ENCODE measurements at places on chromosomes 2 and 18.

GRCh38 chr18:63774511-63774910 lies 707 bp upstream of the SERPINB7 start:
- peak; percentile 0 for DNase-seq

GRCh38 chr2:71790226-71791060 lies 337.1 kb downstream of the DYSF start:
- no peak for DNase-seq

DNA sequence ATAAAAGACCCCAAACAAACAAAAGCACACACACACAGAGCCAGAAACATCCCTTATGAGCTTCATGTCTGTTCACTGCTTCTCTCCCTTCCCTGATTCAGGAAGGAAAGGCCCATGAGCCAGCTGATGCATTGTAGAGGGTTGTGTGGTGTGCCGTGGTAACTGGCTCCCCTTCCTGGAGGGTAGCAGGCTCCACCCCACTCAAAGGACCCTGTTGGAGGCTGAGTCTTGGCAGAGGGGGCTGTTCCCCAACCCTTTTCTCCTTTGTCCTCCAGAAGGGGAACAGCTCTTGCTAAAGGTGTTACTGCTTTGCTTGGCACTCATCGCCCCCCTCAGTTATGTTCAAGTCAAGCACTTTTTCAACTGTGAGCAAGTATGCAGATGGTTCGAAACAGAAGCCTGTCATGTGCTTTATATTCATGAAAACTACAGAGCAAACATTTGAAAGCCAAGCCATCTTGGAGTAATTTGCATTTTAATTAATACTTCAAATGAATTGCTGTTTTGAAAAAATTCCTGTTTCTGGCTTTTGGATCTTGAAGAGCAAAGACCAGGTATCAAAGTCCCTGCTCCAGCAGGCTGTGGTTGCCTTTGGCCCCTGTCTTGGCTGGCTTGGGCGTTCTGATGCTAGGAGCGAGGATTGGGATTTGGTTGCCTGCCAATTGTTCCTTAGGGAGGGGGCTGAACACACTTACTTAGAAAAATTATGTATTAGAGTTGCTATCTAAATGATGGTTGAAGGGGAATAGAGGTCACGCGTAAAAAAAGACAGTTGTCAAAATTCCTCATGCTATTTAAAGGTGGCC lies 267.8 kb downstream of the TSN start:
- no peak for DNase-seq

GRCh38 chr2:230816735-230817134 lies 48.0 kb upstream of the ITM2C start:
- DNase-seq, result no peak

GRCh38 chr18:55633032-55633431 lies 45.0 kb upstream of the TCF4 start:
- no peak for DNase-seq

GRCh38 chr18:31105733-31106132 lies 3.5 kb upstream of the DSC2 start:
- no peak for DNase-seq

DNA sequence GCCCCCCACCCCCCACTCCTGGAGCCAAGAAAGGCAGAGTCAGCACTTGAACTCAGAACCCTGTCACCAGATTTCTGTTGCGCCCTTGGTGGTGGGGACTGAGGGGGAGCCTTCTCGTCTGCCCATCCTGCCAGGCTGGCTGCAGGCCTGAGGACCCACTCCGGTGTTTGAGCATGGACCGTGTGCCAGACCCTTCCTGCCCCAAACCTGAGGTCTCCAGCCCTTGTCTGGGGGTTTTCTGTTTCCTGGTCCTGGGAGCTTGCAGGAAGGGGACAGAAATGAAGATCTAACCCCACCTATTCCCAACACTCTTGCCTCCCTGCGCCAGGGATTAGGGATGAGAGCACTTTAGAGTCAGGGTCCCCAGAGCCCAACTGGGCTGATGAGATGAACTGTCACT lies 190.6 kb downstream of the HAUS1 start:
- no peak for DNase-seq

DNA sequence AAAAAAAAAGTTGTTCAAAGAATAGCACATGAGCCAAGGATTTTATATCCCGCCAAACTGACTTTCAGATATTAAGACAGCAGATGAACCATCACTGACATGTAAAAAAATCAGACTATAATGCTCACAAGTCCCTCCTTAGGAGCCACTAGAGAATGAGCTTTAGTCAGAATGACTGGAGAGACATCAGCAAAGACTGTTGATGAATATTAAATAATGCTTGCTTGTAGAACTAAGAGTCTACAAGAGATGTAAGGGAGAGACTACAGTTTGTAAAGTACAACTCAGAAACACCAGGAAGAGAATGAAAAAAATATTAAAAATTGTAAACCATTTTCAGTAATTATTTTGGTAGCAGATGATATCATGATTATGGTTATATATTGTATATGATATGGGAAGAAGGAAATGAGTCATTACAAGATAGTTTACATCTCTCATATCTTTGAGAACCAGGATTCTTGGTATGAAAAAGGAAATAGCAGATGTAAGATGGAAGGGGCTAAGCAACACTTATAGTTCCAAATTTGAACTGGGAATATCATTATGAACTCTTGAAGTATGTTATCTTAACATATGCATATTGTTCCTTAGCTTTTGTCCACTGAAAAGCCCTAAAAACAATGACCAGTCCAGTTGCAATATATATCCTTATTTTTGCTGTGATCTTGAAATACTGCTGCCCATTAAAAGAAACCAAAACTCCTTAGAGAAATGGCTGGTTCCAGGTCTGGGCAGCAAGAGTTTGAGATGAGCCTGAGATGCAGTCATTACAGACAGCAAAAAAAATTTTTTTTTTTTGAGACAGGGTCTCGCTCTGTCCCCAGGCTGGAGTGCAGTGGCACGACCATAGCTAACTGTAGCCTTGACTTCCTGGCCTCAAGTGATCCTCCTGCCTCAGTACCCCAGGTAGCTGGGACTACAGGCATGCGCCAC lies 55.7 kb downstream of the PTPN2 start:
- DNase-seq, result no peak

DNA sequence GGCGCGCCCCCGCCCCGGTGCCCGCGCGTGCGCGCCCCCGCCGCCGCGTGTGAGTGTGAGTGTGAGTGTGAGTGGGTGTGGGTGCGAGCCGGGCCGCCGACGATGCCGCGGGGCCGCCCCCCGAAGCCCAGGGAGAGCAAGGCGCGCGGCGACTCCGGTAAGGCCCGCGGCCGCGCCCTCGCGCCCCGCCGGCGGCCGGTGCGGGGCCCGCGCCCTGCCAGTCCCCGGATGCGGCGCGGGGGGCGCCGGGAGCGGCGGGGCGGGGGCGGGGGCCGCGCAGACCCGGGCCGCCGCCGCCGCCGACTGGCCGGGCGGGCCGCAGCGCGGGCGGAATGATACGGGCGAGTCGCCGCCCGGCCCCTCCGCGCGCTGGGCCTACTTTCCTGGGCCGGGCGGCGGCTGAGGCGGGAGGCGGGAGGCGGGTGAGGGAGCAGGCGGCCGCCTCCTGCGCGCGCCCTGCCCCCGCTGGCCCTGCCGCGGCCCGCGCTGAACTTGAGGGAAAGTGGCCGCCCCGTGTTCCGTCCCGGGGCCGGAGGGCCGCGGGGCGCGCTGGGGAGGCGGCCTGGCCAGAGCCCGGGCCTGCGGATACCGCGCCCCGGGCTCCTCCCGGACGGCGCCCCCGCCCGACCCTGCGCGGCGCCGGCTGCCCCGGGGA lies at the start of gene ZNF236:
ZNF236 (plus strand) TSS at position 52 of the 655 bp plus-strand sequence; CDS start at position 103, 51 bp downstream.
- no peak for DNase-seq

DNA sequence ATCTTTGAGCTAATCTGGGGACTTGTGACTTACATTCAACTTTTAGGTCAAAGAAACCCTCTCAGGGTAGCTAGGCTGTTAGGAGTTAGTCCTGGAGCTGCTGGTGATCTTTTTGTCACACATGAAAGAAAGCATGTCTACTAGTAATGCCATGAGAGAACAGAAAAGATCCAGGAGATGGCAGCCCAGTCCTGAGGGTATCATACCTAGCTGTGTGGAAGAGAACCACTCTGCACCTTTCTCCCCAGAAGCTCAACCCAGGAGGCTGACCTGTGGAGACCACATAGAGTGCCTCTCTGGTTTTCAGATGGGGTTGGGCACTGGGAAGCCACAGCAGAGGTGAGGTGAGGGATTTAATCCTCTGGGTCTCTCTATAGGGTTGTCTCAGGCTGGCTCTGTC lies 460.2 kb upstream of the UBE2E3 start:
- no peak for DNase-seq

Measured in DMS 273 treated with DMSO at 0.1 percent for 48 hours (cell line).